Glomerular endothelial cell (primary cell): ENCODE measurements at places on chromosomes 7 and 10. TPM values are rescaled to one million over a fixed set of nuclear protein-coding genes. Genes with fewer than 3 reads are reported as not detected.

PIK3CG gene
- total RNA-seq: 8.8 and 14.8 TPM in 2 replicates

TUBAL3 gene
- 0.12 TPM in 1 of 2 replicates, not detected in the other for total RNA-seq

KIAA1549 gene
- 7.8 and 8.7 TPM in 2 replicates for total RNA-seq

SCART1 gene
- 0.44 and 1.3 TPM in 2 replicates for total RNA-seq

RPP30 gene
- total RNA-seq: 34.8 and 50.2 TPM in 2 replicates

MRPS33 gene
- 15.3 and 18.1 TPM in 2 replicates for total RNA-seq

NKX2-3 gene
- not detected in 2 replicates for total RNA-seq
